H1 (cell line): ENCODE measurements at places on chromosomes 7 and 10.
A peak's percentile ranks its signal among the peaks of the same experiment; 100 is the strongest.

DNA sequence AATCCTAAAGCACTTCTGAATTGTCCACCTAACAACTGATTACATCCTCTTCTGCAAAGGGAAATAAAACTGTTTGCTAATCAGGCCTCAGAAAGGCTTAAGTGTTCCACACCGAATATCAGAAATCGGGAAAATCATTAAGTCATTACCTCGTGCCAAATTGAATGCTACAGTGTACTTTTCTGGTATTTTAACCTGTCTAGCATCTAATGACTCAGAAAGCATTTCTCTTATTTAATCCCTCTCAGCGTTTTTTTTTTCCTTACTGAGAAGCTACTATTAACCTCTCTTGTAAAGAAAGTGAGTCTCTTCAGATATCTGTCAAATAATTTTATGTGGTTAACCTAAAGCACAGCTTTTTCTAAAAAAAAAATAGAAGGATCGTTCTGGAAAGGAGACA, 28.6 kb downstream of the VIM start:
- no peaks in the 10 kb centered on the region for H3K4me1 ChIP-seq
- DNase-seq = no peak
- H3K36me3 ChIP-seq = no peaks in the 10 kb centered on the region
- no peak overlapping the region for H3K4me3 ChIP-seq
- H3K27ac ChIP-seq = no peak overlapping the region
- no peaks in the 10 kb centered on the region for H3K27me3 ChIP-seq

GRCh38 chr10:71316056-71316785, 2.8 kb upstream of the SLC29A3 start:
- DNase-seq = no peak
- no peaks in the 10 kb centered on the region for H3K36me3 ChIP-seq
- no peak overlapping the region for H3K4me3 ChIP-seq
- H3K27ac ChIP-seq = no peak overlapping the region
- peaks cover 4% of the 10 kb centered on the region for H3K27me3 ChIP-seq

- H3K4me3 ChIP-seq = no peak overlapping the region
- H3K27me3 ChIP-seq = no peaks in the 10 kb centered on the region
Measured at GRCh38 chr10:122286867-122287266, 15.8 kb downstream of the BTBD16 start.

DNA sequence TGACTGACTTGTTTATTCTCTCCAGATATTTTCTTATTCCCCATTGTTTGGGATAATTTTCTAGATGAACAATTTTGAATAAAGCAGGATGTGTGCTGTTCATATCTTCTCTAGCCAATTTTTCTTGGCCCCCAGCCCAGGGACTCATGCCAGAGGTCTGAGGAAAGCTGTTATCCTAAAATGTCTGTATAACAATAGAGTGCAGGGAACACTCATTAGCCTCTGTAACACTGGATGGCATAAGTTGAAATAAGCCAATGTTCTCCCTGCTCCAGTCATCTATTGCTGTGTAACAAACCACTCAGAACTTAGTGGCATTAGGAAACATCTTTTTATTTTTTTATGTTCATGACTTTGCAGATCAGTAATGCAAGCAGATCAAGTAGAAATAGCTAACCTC, 121.7 kb upstream of the TRIM24 start:
- no peak overlapping the region for H3K27ac ChIP-seq
- H3K4me1 ChIP-seq = no peaks in the 10 kb centered on the region
- H3K36me3 ChIP-seq = no peaks in the 10 kb centered on the region
- no peak overlapping the region for H3K4me3 ChIP-seq
- DNase-seq = no peak

GRCh38 chr10:48973065-48973464, 33.4 kb upstream of the LRRC18 start:
- no peaks in the 10 kb centered on the region for H3K36me3 ChIP-seq

DNA sequence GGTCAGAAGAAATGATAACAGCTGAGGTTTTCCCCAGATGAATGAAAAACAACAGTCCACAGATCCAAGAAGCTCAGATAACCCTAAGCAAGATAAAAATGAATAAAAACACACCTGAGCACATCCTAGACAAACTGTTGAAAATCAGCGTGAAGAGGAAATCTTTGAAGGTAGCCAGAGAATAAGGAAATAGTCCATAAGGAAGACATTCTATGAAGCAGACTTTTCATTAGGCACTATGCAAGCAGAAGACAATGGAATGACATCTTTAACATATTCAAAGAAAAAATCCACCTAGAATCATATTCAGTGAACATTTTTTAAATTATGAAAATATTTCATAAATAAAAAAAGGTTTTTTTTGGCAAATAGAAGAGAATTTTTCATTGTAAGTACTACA, 15.1 kb upstream of the IL15RA start:
- no peak for DNase-seq
- H3K36me3 ChIP-seq = no peaks in the 10 kb centered on the region
- H3K4me3 ChIP-seq = no peak overlapping the region
- peaks cover 4% of the 10 kb centered on the region; the same call in 1 of the 2 replicates for H3K4me1 ChIP-seq

GRCh38 chr10:122112625-122113160, 123.7 kb downstream of the TACC2 start:
- peak overlapping the region; percentile 75 for H3K4me3 ChIP-seq
- H3K36me3 ChIP-seq = no peaks in the 10 kb centered on the region
- peak overlapping the region; percentile 71; the same call in 1 of the 2 replicates for H3K27ac ChIP-seq
- DNase-seq = peak; percentile 58

DNA sequence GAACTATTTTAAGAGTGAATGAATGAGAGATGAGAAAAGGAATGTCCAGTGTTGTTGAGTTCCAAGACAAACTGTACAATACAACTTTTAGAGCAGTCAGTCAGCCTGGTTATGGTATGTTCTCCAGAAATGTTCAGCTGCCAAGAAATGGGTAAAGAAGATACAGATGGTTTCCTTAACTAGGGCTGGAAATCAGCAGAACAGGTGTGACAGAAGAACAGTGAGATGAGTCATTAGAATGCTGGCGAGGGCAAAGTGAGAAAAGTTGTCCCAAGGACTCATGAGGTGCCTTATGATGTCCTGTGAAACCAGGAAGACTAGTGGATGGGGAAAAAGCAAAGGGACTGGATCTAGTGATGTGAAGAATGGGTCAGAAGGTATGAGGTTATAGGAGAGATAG, 20.8 kb upstream of the SEPTIN7 start:
- H3K4me3 ChIP-seq = no peak overlapping the region
- no peaks in the 10 kb centered on the region for H3K36me3 ChIP-seq
- no peak for DNase-seq
- no peaks in the 10 kb centered on the region for H3K4me1 ChIP-seq

DNA sequence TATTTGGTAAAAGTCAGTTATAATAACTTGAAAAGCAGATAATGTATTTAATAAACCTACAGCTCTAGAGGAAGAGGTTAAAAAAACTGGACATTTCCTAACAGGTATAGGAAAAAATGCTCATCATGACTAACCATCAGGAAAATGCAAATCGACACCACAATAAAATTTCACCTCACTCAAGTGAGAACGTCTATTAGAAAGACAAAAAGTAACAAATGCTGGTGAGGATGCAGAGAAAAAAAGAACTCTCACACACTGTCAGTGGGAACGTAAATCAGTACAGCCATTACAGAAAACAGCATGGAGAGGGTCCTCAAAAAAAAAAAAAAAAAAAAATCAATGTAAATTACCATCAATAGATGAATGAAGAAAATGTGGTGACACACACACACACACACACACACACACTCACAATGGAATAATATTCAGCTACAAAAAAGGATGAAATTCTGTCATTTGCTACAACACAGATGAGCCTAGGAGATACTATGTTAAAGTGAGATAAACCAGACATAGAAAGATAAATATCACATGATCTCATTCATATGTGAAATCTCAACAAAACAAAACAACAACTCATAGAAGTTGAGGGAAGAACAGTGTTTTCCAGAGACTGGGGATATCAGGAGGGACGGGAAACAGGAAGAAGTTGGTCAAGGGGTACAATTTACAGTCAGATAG, 20.1 kb downstream of the EPC1 start:
- H3K27ac ChIP-seq = no peak overlapping the region
- H3K4me3 ChIP-seq = no peak overlapping the region
- no peaks in the 10 kb centered on the region for H3K27me3 ChIP-seq
- no peaks in the 10 kb centered on the region; the same call in none of the 2 replicates for H3K4me1 ChIP-seq
- DNase-seq = no peak

DNA sequence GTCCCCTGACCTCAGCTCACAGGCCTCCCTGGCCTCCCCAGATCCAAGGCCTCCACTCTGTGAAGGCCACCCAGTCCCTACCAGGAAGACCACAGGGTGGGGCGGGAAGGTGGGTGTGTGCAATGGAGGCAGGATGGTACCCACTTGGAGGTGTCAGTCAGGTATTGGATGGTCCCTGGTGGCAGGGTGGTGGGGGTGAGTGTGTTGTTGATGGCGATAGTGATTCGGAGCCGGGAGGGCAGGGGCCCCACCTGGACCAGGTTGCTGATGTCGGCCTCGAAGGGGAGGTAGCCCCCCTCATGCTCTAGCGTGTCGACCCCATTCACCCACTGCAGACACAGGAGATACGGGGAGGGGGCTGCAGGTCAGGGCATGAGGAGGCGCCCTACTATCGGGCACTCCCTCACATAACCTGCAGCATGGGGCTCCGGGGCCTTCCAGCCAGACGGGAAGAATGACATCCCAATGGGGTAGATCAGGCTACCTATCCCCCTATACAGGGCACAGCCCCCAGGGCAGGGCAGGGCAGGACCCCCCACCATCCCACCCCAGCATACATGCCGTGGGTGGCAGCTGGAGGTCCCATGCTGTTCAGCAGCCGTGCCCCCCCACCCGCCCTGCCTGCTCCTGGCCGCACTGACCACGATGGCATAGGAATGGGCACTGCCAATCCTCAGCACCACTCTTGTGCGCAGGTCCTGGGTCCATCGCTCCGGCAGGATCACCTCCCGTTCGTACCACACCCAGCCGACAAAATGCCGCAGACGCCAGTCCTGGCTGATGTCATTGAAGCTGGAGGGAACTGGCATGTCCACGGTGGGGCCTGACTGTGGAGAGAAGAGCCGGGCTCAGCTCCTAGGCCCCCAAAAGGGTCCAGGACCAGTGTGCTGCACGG, 2.2 kb downstream of the GUSB start:
- H3K4me1 ChIP-seq = peaks cover 6% of the 10 kb centered on the region; the same call in 1 of the 2 replicates
- no peak overlapping the region for H3K27ac ChIP-seq
- DNase-seq = no peak
- H3K27me3 ChIP-seq = no peaks in the 10 kb centered on the region

- no peak for DNase-seq
- H3K27me3 ChIP-seq = peaks cover 3% of the 10 kb centered on the region
- H3K27ac ChIP-seq = no peak overlapping the region
- peaks cover 22% of the 10 kb centered on the region for H3K4me1 ChIP-seq
- H3K4me3 ChIP-seq = no peak overlapping the region; the same call in 1 of the 2 replicates
- no peaks in the 10 kb centered on the region for H3K36me3 ChIP-seq
Measured at GRCh38 chr7:151010307-151011096, 13.8 kb downstream of the ATG9B start.

DNA sequence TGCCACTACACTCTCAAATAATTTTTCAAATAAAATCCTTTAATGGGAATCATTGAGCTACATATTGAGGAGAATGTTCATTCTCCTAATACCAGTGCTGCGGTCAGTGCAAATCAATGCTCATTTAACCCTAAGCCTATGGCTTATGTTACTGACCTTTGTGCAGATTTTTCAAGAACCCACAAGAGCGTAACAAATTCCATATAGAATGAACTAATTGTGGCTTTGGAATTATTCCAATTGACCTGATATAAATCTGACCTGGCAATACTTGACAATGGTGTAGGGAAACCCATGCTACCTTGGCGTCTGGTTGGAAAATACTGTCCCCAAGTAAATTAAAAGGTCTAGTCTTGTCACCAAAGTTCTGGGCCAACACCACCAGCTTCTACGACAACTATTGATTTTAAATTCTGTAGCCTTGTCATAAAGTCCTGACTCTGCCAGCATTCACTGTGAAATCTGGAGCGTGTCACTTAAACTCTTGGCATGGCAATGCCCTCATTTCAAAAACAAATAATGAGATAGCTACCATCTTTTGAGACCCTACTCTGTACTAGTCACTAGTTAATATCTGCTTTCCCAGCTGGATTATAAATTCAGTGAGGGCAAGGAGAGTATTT, 320.9 kb downstream of the AHR start:
- DNase-seq = no peak
- no peaks in the 10 kb centered on the region for H3K4me1 ChIP-seq
- no peak overlapping the region for H3K4me3 ChIP-seq
- no peaks in the 10 kb centered on the region for H3K27me3 ChIP-seq
- no peak overlapping the region for H3K27ac ChIP-seq
- no peaks in the 10 kb centered on the region for H3K36me3 ChIP-seq

DNA sequence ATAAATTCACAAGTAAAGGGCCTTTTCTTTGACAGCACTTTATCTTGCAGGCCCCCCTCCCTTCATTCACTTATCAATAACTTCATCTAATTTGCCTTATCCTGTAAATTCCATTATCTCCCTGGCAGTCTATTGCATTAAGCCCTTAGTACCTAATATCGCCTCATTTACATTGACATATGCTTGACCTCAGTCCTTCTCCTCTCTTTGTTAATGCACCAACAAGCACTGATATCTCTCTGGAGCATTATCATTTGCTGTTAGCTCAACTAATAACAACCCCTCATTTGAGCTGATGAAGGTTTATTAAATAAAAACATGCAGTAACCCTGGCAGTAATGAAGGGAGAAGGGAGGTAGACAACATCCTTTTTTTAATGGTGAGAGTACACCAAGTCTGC, 46.8 kb downstream of the EXOC4 start:
- H3K4me1 ChIP-seq = no peaks in the 10 kb centered on the region
- H3K4me3 ChIP-seq = no peak overlapping the region
- no peak for DNase-seq
- H3K27ac ChIP-seq = no peak overlapping the region

GRCh38 chr7:111803015-111803758, 240.9 kb upstream of the IMMP2L start:
- H3K36me3 ChIP-seq = no peaks in the 10 kb centered on the region
- DNase-seq = no peak
- H3K27ac ChIP-seq = no peak overlapping the region
- H3K4me3 ChIP-seq = no peak overlapping the region
- no peaks in the 10 kb centered on the region for H3K4me1 ChIP-seq

- H3K27ac ChIP-seq = no peak overlapping the region
- no peaks in the 10 kb centered on the region for H3K27me3 ChIP-seq
- no peak for DNase-seq
- no peak overlapping the region for H3K4me3 ChIP-seq
- H3K4me1 ChIP-seq = peaks cover 22% of the 10 kb centered on the region
Measured at GRCh38 chr10:125035136-125035535, 93.2 kb downstream of the ZRANB1 start.

- H3K27ac ChIP-seq = no peak overlapping the region
- no peaks in the 10 kb centered on the region for H3K27me3 ChIP-seq
- DNase-seq = no peak
- no peaks in the 10 kb centered on the region for H3K36me3 ChIP-seq
- no peaks in the 10 kb centered on the region for H3K4me1 ChIP-seq
- no peak overlapping the region for H3K4me3 ChIP-seq
Measured at GRCh38 chr10:4326647-4327046, 499.4 kb upstream of the AKR1E2 start.
